A549 (cell line): ENCODE measurements at places on chromosomes 2 and 18. TPM values are rescaled to one million over a fixed set of nuclear protein-coding genes. Genes with fewer than 3 reads are reported as not detected.

DNA sequence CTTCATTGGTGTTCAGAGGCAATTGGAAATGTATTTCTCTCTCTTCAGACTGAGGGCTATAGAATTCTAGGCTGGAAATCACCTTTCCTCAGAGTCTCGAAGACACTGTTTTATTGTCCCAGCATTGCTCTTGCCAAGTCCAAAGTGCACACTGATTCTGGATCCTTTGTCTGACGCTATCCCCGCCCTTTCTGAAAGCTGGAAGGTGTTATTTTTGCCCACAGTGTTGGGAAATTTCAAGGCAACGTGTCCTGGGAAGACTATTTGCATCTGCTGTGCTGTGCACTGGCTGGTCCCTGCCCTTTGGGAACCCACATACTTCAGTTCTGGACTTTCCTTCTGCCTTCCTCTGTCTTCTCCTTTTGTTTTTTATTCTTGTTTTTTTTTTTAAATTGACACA lies 190.8 kb downstream of the SH3BP4 start:
- DNase-seq, result peak; percentile 62

- DNase-seq, result no peak
Observed at GRCh38 chr18:48375150-48375800, 33.9 kb downstream of the ZBTB7C start.

DNA sequence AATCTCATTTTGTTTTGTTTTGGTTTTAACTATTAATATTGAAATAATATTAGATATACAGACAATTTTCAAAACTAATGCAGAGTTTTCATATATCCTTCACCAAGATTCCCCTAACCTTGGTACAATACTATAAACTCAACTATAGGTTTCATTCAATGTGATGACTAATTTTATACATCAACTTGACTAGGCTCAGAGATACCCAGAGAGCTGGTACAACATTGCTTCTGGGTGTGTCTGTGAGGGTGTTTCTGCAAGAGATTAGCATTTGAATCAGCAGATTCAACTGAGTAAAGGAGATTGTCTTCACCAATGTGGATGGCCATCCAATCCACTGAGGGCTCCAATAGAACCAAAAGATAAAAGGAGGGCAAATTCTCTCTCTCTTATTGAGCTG lies 221.3 kb upstream of the CRIM1 start:
- no peak for DNase-seq

DNA sequence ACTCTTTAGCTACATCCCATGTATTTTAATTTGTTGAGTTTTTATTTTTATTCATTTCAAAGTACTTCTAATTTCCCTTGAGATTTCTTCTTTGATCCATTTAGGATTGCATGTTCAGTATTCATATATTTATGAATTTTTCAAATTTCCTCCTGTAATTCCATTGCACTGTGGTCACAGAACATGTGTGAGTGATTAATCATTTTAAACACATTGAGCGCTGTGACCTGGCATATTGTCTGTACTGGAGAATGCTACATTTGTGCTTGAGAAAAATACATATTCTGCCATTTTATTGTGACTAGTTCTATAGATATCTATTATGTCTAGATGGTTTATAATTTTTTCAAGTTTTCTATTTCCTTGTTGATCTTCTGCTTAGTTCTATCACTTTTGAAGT lies 353.7 kb downstream of the RAD51AP2 start:
- DNase-seq, result no peak

DNA sequence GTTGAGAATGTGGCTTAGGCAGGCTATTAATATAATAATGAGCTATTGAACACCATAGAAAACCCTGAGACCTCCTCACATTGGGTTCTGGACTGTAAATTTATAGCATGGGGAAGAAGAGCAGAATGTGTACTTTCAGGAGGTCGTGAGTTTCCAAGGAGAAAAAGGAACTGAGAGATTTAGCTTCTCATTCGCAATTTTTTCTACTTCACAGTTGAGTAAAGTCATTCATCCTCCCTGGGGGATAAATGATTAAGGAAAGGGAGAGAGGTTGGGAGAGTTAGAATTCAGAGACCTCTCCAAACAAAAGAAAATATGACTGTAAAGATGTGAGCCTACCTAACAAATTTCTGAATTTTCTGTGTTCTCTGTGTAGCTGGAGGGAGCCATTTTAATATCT lies 205.8 kb upstream of the CYRIA start:
- DNase-seq, result no peak

- DNase-seq, result no peak
Observed at GRCh38 chr18:46265196-46266156, 161.3 kb downstream of the HAUS1 start.

DNA sequence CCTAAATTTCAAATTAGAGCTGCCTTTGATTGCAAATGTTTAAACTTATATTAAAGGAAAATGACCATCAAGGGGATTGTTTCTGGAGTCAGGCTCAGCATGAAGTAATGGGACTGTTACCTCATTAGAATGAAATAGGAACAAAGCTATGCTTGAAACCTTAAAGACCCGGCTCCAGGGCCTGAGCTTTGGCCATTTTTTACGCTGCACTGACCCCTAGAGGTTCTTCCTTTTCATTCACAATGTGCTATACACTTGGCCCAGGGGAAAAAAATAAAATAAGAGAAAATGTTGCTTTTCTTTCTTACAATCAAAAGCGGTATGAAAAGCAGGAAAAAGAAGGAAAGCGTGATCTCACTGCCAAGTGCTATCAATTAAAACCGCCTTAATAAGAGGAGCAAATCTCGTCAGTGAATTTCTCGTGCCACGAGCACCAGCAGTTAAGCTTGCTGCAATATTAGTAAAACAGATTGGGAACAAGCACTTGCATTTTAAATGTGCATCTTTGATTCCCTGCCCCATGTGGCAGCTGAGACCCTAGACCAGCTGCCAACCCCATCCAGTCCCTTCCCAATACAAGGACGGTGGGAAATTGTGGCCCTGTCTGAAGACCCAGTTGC lies 96.6 kb downstream of the MBD2 start:
- peak; percentile 13 for DNase-seq

DNA sequence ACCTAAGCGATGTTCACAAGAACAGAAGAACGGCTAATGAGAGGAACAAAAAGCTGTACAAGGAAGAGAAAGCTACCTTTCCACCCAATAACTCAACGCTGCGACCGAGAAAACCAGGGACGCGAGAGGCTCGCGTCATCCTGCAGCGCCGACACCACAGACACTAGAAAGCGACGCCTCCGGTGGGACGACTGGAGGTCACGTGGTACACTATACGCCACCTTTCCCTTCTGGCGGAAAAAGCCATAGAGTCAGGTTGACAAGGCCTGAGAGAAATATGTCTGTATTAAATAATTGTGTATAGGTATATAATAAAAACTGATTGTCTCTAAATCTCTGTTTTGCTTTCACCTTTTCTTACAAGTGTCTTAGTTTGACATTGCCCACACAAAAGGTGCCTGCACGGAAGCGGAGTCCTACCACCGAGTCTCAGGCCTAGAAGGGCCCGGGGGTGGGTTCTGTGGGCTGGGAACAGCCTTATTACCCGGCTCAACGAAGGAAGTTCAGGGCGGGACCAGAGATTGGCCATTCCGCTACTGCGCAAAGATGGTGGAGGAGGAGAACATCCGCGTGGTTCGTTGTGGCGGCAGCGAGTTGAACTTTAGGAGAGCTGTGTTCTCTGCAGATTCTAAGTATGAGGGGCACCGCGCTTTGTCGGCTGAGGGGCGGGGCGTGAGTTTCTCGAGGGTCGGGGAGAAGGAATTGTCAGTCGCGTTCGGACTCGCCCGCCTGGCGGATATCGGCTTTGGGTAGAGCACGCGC lies at the start of gene WDR75:
Gene WDR75, plus strand, starts transcription at position 528 of the 762 bp plus-strand sequence. Its CDS starts 19 bp downstream, at position 547.
- peak; percentile 74 for DNase-seq

DNA sequence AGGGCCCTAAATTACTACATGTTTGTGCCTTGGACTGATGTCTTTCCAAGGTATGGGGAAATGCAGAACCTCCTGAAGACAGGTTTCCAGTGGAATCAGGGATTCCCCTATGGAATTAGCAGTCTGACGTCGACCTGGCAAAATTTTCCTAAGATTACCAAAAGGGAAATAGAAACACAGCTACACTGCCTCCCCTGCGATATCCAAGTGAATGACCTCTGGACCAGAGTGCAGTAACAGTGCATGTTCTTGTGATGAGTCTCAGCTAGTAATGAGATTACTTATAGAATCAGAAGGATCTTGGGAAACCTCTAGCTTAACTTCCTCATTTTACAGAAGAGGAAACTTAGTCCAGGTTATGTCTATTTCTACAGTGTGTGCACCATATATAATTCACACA lies 21.3 kb upstream of the CHST9 start:
- DNase-seq, result no peak

GRCh38 chr2:8477552-8478470 lies 204.0 kb upstream of the ID2 start:
- no peak for DNase-seq

GRCh38 chr2:226716126-226716525 lies 83.5 kb downstream of the IRS1 start:
- DNase-seq, result no peak

Gene CSRNP3
- polyA plus RNA-seq, result 0.01 to 0.08 TPM (median 0.05 TPM) in 3 replicates

Gene ANKRD62
- polyA plus RNA-seq, result not detected in 3 replicates

Gene CTAGE1
- 0.03 TPM in 1 of 3 replicates, not detected in the others for polyA plus RNA-seq

Gene ODC1
- 56.3 to 89.5 TPM (median 57.8 TPM) in 3 replicates for polyA plus RNA-seq

Gene SIX2
- polyA plus RNA-seq, result 0.14 to 0.16 TPM (median 0.15 TPM) in 3 replicates

Gene MGAT5
- 11.2 to 13.8 TPM (median 13.2 TPM) in 3 replicates for polyA plus RNA-seq
